A172 (cell line): ENCODE measurements at places on chromosomes 3 and 15. TPM values are rescaled to one million over a fixed set of nuclear protein-coding genes. Genes with fewer than 3 reads are reported as not detected.

DNA sequence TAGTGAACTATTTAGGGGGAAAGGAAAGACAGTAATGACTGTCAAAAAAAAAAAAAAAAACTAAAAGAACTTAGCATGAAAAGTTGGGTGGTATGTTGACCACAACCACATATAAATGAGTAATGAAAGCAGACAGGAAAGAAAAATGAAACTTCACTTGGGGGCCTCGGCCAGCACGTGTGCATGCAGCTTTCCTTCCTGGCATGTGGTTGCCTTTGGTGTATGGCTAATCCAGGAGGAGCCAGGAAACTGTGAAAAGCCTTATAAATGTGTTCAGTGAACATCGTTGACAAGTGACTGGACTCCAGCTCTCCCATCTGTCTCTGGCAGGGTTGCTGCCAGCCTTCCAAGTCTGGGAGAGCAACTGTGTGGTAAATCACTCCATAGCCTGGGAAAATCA, 195.1 kb downstream of the DTWD1 start:
- DNase-seq, result peak; percentile 22

DNA sequence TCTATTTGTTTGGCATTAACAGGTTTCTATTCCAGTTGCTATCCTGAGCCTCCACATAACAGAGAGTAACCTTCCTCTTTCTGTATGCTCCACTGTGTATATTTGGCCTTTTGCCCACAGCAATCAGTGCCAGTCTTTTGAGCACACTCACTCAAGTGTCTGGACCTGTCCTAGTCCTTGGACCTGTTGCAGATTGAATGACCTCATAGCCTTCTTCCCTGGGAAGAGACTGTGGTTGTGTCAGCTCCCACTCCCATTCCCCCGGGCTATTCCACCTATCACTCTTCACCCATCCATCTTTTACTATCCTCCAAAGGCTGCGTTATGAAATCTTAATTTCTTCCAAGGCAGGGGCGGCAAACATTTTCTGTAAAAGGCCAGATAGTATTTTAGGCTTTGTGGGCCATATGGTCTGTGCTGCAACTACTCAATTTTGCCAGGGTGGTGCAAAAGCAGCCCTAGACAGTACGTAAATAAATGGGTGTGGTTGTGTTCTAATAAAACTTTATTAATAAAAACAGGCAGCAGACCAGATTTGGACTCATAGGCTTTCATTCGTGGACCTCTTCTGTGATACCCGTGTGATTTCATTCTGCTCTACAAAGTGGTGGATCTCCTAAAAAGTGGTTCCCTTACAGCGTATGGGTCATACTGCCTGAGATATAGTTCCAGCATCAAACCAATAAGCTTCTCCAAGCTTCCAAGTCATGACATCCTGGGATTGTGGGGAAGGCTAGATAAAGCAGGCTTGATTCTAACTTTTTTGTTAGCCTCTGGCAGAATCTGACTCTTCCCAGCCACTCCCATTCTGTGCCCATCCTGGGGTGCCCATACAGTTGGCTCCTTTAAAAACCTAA, 57.4 kb downstream of the CDAN1 start:
- DNase-seq, result no peak

- DNase-seq, result no peak
Measured at GRCh38 chr15:85690561-85691231, 104.0 kb downstream of the KLHL25 start.

DNA sequence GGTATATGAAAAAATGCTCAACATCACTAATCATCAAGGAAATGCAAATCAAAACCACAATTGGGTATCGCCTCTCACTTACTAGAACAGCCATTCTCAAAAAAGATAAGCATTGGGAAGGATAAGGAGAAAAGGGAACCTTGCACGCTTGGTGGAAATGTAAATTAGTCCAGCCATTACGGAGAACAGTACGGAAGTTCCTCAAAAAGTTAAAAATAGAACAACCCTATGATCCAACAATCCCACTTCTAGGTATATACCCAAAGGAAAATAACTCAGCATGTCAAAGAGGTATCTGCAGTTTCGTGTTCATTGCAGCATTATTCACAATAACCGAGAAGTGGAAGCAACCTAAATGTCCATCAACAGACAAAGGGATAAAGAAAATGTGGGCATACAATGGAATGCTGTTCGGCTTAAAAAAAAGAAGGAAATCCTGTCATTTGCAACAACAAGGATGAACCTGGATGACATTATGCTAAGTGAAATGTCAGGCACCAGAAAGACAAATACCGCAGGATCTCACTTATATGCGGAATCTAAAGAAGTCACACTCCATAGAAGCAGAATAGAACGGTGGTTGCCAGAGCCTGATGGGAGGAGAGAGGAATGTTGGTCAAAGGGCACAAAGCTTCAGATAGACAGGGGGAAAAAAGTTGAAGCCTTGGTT, 11.7 kb upstream of the CMTM7 start:
- no peak for DNase-seq

DNA sequence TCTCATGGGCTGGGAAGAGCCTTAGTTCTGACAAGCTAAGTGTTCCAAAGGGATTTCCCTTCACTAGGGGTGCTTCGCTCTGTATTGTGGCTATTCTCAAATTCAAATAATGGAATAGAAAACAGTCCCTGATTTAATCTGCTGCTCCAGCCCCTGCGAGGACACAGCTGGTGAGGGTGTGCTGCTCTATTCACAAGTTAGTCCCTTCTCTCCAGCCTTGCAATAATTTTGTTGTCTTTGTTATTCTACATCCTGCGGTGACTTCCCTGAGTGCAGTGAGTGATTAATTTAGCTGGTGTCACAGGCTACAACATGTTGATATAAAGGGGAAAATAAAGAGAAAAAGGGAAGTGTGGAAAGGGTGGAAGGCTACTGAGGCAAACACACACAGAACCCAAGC, 180.5 kb upstream of the VEPH1 start:
- no peak for DNase-seq

GRCh38 chr3:176566757-176567156, 630.5 kb downstream of the TBL1XR1 start:
- no peak for DNase-seq

GRCh38 chr3:71099997-71100719, 483.4 kb downstream of the FOXP1 start:
- DNase-seq, result peak; percentile 59

GRCh38 chr3:81908561-81908960, 147.1 kb upstream of the GBE1 start:
- no peak for DNase-seq

DNA sequence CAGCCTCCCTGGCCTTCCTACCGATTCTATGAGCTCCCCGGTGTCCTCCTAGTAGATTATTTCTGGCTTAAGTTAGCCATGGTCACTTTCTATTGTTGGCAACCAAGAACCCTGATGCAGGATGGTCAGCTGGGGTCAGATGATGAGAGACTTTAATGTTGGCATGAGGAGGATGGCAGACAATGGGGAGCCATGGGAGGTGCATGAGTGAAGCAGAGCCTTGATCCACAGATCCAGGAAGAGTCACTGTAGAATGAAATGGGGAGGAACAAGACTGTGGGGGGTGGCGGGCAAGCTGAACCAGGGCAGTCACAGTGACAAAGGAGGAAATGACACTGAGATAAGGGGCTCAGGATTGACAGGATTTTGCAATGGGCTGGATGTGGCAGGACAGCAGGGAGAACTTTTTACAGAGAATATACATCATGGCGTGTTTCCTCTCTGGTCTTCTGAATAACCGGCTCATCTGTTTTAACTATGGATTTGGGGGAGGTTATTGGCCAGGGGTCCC, 60.9 kb downstream of the RPLP1 start:
- no peak for DNase-seq

- no peak for DNase-seq
Measured at GRCh38 chr3:38047896-38048295, 8.9 kb downstream of the DLEC1 start.

DNA sequence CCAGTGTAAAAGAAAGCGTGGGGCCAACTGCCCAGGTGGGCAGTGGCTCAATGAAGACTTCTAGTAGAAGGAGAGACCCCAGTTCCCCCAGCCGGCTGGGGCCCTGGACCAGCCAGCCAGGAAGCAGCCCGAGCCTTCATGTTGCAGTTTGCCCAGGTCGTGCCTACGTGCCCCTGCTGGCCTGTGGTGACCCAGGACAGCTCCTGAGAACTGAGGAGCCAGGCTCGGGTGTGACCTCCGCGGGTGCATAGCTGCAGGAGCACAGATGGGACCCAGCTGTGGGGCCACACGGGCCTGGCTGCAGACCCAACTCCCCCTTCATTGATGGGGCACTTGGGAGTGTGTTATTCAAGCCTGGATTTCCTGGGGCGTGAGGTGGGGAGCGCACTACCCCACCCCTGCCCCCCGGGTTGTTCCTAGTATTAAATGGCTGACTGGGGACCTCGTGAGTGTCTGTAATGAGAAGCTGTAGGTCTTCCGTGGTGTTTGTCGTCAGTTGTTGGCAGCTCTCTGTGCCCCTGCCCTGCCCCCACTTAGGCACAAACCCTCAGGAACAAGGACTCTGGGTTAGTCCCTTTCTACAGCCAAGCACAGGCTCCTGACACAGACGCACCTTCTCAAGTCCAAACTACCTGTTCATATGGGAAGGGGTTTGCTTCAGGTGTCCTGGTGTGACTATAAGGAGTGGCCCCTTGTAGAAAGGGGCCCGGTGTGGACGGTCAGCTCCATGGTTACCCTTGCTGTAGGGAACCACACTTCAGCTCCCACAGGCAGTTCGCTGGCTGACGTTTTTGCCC, 39.1 kb downstream of the IDH2 start:
- no peak for DNase-seq

- DNase-seq, result no peak
Measured at GRCh38 chr3:103126115-103126514, 691.3 kb downstream of the ZPLD1 start.

- DNase-seq, result no peak
Measured at GRCh38 chr3:79729096-79729495, 38.7 kb downstream of the ROBO1 start.

GRCh38 chr15:98501192-98501591, 147.1 kb upstream of the IGF1R start:
- DNase-seq, result no peak

- no peak for DNase-seq
Measured at GRCh38 chr3:18207226-18207625, 217.9 kb downstream of the SATB1 start.

DNA sequence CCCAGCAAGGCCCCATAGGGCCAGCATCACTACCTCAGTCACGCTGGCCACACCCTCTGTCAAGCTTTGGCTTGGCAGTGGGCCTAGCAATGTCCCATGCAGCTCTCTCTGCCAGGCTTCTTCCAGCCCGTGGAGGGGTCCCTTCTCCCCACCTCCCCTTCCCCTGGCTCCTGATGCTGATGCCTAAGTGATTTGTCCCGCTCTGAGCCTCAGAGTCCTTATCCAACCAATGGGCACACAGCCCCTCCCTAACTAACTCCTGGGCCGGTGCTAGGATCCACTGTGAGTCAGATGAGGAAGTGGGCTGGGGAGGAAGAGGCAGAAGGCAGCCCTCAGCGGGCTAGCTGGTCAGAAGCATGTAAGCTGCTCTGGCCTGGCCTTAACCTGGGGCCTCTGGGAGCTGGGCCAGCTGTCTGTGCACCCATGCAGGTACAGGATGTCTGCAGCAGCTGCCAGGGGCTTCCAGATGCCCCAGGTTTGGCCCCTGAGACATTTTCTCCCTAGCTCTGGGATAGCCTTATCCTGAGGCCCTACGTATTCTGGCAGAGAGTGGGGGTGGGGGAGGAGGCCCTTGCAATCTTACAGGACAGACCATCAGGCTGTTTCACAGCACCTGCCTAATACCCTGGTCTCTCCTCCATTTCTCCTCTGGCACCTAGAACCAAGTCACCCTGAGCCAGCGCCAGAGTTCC, 740 bp upstream of the ZBTB47 start:
- DNase-seq, result peak; percentile 88

GRCh38 chr3:17179381-17180205, 294.8 kb downstream of the PLCL2 start:
- no peak for DNase-seq

GRCh38 chr3:122101646-122102045, 46.5 kb downstream of the CD86 start:
- DNase-seq, result peak; percentile 45

SLC28A2 gene
- not detected in 2 replicates for total RNA-seq

MOBP gene
- total RNA-seq, result not detected in 2 replicates

IRAK2 gene
- 5.6 and 6.4 TPM in 2 replicates for total RNA-seq

ZNF774 gene
- total RNA-seq, result 1.8 and 8.3 TPM in 2 replicates

OR5K2 gene
- total RNA-seq, result not detected in 2 replicates

GOLGA8S gene
- not detected in 2 replicates for total RNA-seq

LCTL gene
- total RNA-seq, result 1.8 and 2.1 TPM in 2 replicates

JMJD7 gene
- 2.2 and 2.5 TPM in 2 replicates for total RNA-seq

GALNT15 gene
- total RNA-seq, result not detected in 2 replicates

CP gene
- not detected in 2 replicates for total RNA-seq

TMEM108 gene
- not detected in 2 replicates for total RNA-seq
